ENCODE measurements at places on chromosomes 12 and 14.

GRCh38 chr14:85332401-85332800 lies 197.5 kb upstream of the FLRT2 start:
- no peak for DNase-seq

GRCh38 chr14:106024983-106025604 lies 498.7 kb downstream of the TMEM121 start:
- DNase-seq, result no peak

- DNase-seq, result no peak
Measured at GRCh38 chr12:38825006-38825405, 80.4 kb downstream of the CPNE8 start.

DNA sequence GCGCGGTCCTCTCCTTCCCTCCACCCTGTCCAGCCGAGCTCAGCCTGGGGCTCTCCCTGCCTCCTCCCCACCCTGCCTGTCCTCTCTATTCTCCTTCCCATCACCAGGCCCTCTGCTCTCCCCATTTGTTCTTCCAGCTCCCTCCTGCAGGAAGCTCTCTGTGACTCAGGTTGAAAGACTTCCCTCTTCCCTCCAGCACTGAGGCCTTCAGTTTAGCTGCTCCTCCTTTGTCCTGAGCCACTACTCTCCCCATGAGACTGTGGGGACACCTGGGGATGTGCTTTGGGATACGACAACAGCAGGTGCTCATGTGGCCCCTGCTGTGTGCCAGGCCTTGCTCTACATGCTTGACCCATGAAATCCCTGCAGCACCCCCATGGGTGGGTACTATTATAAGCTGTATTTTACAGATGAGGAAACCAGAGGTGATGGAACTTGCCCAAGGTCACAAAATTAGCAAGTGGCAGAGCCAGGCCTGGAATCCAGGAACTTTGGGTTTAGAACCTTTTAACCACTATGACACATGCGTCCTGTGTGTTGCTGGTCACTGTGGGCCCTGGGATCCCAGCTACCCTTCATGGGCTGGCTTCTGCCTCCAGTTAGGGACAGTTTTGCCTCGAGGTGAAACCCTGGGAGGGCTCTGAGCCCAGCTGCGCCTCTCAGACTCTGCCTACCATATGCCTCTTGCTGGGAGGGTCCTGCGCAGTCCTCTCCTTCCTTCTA lies 5.5 kb downstream of the KRT80 start:
- DNase-seq, result no peak

GRCh38 chr12:106195621-106196027 lies 52.2 kb downstream of the CKAP4 start:
- no peak for DNase-seq

- DNase-seq, result no peak
Measured at GRCh38 chr14:57254884-57255283, 13.8 kb downstream of the EXOC5 start.

- no peak for DNase-seq
Measured at GRCh38 chr12:53966085-53966384, 6.9 kb upstream of the HOXC11 start.

GRCh38 chr12:132266370-132266769 lies 63.0 kb downstream of the GALNT9 start:
- DNase-seq, result no peak

GRCh38 chr12:12979731-12980259 lies 20.3 kb downstream of the HEBP1 start:
- DNase-seq, result no peak

DNA sequence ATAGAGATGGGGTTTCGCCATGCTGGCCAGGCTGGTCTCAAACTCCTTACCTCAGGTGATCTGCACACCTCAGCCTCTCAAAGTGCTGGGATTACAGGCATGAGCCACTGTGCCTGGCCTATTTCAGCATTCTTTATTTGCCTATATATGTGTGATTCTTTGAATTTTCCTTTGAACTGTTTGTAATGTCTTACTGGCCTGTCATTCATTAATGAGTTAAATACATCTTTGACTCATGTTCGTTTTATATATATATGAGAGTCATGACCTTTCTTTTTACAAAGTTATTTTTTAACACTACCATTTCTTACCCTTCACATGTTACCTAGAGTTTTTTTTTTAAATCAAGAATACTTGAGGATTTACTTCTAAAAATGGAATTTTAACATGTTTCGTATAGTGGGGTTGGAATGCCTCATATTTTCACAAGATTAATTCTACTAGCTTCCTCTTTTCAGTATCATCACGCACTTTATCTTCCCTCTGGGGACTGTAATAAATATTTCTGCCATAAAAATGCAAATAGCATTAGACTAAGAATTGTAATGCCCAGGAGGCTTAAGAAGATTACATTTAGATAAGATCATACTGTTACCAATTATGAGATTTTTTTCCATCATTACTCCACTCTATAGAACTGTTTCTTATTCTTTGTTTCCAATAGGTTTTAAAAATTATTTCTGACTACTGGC lies 66.7 kb downstream of the NTN4 start:
- DNase-seq, result no peak

DNA sequence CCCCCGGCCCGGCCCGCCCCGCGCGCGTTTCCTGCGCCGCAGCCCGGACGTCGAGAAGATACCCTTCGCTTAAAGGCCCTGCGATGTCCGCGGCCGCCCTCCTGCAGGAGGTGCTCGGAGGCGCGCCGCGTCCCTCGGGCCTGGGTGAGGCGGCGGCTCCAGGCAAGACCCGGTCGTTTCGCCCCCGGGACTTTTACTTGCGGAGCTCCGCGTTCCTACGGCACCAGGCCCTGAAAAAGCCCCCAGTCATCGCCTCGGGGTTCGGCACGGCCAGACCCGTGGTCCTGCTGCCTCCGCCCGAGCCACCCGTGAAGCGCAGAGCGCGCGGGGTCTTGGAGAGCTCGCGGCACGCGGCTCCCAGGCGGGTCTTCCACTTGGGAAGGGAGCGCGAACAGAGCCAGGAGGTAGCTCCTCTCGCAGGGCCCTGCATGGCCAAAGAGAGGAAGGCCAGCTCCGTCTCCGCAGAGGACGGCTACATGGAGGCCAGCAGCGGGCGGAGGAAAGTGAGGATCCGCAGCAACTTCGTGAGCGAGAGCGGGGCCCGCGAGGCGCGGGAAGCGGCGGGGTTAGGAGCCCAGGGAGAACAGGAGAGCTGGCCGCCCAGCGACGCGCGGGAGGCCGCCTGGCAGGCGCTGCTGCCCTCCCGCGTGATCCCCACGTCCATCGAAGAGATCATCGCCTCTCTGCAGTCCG lies 26.9 kb downstream of the TTC6 start:
- no peak for DNase-seq

- no peak for DNase-seq
Measured at GRCh38 chr12:56633468-56634241, 3.5 kb upstream of the BAZ2A start.

DNA sequence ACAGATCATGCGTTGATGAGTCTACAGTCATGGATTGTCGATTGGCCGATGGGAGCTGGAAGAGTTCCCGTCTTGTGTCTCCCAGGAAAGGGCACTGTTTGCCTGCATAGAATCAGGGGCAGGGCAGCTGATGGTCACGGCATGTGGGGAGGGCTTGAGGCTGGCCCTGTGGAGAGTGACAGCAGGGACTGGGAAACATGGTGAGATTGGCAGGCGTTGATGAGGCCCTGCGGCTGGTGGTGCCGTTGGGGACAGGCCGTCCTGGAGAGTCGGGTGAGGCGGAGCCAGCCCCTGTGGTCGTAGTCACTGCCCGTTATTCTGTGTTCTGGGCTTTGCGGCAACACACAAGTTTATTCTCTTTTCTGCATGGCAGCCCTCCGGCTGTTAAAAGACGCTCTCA lies 52.9 kb downstream of the TECPR2 start:
- no peak for DNase-seq

DNA sequence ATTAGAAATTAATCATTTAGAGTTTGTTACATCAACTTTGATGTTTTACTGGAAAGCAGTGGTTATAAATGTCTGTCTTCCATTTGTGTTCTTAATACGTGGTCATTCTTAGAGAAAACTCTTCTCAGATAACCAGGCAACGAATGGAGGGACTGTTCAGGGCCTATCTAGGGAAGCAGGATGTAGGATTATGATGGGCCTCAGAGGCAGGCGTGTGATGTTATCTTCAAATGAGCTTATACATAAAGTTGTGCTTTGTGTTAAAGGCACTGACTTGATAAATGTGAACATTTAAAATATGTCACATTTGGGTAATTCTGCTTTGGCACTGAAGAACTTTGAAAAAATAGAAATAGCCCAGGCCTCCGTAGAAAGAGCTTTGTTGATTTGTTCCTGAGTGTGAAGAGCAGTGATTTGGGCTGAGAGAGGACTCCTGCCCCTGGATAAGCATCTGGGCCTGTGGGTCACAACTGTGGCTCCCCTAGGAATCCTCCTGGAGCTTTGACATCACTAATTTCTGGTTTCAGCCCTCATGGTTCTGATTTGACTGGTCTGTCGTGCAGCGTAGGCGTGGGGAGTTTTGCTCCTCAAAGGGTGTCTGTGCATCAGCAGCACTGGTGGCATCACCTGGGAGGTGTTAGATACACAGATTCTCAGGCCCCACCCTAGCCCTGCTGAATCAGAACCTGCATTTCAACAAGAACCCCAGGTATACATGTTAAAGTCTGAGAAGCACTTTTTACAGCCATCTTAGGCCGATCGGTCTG lies 55.4 kb downstream of the SAMD4A start:
- no peak for DNase-seq

DNA sequence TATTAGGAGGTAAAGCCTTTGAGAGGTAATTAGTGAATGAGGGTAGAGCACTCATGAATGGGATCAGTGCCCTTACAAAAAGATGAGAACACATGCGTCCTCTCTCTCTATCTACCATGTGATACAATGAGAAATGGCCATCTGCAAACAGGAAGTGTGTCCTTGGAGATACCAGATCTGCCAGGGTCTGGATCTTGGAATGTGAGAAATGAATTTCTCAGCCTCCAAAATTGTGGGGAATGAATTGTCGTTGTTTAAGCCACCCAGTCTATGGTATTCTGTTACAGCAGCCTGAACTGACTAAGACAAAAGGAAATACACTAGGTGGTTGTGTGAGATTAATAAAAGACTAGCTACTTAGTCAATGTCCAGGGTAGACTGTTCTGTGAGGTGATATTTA lies 366.6 kb downstream of the NELL2 start:
- no peak for DNase-seq

DNA sequence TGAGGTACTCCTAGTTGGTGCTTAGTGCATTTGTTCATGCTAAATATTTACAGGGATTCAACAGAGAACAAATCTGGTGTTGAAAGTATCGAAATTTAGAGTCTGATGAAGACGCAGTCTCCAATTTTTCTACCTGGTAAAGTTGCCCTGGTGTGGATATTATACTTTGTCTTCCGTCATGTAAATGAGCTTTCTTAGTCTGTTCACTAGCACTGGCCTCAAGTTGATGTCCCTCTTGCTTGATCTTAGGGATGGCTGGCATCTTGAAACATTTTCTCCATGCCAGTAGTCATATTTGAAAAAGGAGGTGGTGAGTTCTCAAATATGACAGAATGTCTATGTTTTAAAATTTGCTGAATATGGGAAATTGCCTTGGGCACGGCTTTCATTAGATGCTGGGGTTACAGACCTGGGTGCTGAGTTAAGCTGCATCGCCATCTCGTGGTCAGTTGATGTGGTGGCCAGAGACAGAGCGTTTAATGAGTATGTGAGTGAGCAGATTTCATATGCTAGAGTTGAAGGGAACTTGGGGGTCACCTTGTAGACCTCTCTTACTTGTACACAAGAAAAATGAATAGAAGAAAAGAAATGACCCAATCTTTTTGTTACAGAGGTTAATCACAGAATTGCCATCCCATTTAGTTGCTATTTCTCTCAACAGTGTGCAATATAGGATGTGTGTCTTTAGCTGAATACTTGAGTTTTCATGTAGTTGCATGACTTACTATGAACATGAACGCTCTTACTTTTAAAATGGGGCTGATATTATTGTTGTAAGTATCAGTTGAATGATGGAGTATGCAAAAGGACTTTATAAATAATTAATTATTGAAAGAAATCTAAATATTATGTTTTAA lies 172.8 kb upstream of the DCN start:
- DNase-seq, result no peak

- DNase-seq, result no peak
Measured at GRCh38 chr12:29516431-29516875, 19.0 kb upstream of the OVCH1 start.

GRCh38 chr14:99945732-99946651 lies 119.2 kb upstream of the EVL start:
- no peak for DNase-seq

- DNase-seq, result no peak
Measured at GRCh38 chr12:31322801-31323207, 3.1 kb downstream of the SINHCAF start.

GRCh38 chr12:66014818-66015217 lies 115.7 kb downstream of the LLPH start:
- DNase-seq, result no peak

DNA sequence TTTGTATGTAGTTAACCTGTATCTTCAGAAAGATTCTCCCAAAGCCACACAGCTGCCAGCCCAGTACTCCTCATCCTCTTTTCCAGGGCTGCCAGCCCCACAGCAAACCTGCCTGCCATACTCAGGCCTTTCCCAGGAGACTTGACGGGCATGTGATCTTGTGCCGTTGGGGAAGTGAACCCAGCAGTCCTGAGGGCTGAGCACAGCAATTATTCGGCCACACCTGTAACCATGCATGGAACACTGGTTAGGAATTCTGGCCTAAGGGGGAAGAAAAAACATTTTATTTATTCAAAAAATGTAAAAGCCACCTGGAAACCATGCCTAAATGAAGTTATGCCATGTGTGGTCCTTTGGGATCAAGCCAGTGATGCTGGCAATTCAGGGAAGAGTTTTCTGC lies 145.3 kb downstream of the GRIN2B start:
- DNase-seq, result no peak

- DNase-seq, result no peak
Measured at GRCh38 chr12:89924191-89924590, 215.6 kb upstream of the ATP2B1 start.

DNA sequence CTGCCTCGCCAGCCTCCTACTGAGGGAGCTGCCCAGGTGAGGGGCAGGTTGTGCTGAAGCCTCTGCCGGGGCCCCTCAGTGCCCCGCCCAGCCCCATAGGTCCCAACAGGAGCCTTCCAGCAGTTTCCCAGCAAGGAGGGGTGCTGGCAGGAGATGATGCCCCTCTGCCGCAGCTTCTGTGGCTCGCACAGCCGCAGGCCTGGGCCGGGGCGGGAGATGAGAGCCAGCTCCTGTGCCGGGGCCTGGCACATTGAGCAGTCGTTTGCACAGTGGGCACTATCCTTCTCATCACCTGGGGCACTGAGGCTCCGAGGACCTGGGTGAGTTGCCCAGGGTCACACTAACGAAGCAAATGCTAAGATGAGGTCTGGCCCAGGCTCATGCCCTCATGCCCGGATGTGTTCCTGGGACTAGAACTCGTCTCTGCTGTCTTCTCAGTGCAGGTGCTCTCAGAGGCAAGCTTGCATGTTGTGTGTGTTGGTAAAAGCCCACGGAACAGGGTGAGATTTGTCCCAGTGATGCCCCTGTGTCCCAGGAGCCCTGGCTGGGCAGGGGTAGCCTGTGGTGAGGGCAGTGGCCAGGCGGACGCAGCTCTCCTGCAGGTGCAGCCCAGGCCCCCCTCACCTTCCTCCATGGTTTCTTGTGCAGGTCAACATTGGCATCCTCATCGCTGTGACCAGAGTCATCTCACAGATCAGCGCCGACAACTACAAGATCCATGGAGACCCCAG lies 177.5 kb downstream of the ADGRD1 start:
- no peak for DNase-seq
